ENCODE measurements at places on chromosomes 5 and 9.
A peak's percentile ranks its signal among the peaks of the same experiment; 100 is the strongest.

DNA sequence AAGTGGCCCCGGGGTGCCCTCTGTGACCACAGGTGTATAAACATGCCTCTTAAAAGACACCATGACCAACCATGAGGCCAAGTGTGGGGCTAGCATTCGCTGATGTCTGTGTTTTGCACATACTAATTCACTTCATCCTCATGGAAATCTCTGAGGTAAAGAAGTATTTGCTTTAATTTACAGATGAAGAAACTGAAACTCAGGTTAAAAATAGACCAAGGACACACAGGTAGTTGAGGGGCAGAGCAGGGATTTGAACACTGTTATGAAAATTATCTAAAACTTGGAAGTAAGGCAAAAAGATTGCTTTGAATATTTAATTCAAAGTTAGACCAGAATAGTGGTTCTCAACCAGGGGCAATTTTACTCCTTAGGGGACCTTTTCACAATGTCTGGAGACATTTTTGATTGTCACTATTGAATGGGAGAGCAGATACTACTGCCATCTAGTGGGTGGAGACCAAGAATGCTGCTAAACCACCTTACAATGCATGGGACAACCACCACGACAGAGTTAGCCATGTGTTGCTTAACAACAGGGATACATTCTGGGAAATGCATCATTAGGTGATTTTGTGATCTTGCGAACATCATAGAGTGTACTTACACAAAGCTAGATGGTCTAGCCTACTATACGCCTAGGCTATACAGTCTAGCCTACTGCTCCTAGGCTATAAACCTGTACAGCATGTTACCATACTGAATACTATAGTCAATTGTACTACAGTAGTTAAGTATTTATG lies 8.0 kb upstream of the FXN start:
- peak; percentile 42 for DNase-seq

DNA sequence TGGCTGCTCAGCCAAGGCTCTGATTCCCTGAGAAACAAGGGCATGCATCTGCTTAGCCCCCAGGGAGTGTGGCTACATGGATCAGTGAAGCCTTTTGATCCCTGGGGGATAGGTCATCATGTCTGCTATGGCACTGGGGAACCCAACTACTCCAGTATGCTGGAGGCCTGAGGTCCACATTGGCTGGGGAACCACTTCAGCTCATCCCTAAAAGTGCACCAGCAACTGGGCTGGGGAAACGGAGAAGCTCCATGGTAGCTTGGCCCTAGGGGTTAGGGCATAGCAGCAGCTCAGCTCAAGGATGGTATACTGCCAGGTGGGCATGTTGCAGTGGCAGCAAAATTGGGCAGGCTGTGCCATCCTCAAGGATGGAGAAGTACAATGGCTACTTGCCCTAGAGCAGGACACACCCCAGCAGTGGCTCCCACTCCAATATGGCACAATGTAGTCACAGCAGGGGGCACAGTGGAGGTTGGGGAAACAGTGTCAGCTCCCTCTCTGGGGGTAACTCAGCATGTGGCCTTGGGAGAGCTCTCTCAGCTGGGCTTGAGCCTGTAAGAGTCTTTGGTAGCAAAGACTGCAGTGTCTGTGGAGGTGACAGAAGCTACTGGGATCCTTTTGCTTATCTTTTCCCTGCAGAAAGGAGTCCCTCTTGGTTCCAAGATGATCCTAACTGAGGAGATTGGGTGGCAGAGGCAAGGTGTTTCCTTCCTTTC lies 111.5 kb upstream of the FSTL4 start:
- DNase-seq: no peak

- DNase-seq: no peak
Measured at GRCh38 chr9:124348831-124349230, 66.4 kb downstream of the PSMB7 start.

DNA sequence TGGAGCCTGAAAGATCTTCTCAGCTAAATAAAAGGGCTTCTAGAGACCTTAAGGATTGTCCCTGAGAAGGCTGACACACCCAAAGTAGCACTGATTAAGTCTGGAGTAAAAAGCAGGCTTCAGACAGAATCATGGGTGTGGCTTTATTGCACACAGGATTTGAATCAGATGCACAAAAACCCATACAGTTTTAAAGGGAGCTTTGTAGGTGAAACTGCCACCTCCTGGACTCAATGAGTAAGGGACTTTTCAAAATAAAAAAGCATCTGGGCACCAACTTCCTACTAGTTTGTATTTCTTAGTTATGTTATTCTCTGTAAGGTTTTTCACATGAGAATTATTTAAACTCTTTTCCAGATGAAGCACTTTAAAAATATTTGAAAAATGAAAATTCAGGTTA lies 129.4 kb downstream of the EDIL3 start:
- DNase-seq: no peak

GRCh38 chr5:79235261-79235633 lies 684 bp upstream of the JMY start:
- no peak for DNase-seq

GRCh38 chr5:13939638-13940037 lies 4.8 kb downstream of the DNAH5 start:
- DNase-seq: no peak

All from body of pancreas (tissue), 4 donors.